ENCODE measurements at places on chromosomes 6 and 20. TPM values are rescaled to one million over a fixed set of nuclear protein-coding genes. Genes with fewer than 3 reads are reported as not detected.

DNA sequence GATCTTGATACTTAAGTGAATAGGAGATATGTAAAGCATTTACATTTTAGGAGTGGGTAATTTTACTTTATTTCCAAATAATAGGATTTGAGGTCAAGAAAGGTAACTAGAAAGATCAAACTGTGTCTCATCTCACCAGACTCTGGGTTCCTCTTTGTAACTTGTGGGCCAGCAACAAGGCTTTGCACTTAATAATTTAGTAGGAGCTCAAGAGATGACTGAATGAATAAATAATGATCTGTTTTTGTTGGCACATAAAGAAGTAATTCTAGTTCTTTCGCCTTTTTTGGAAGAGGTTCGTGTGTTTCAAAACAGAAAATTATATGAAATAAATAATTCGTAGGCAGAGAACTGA is 67.4 kb upstream of the FABP7 start:
- no peak for DNase-seq

Gene C4A
- total RNA-seq: 0.48 TPM

GRCh38 chr20:20821484-20822260 is 109.2 kb upstream of the RALGAPA2 start:
- DNase-seq: no peak

DNA sequence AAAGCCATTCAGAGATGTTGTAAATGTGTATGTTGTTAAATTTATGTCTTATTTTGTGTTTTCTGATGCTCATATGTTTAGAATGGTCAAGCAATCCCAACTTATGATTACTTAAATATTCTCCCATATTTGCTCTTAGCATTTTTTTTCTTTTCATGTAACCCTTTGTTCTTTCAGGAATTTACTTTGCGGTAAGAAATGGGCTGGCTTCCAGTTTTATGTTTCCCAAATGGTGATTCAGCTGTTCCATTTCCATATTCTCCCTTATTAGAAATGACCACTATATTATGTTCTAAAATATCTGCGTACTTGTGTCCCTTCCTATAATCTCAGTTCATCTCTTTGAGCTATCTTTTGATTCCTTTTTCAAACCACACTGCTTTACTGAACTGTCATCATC is 113.7 kb downstream of the CDH26 start:
- no peak for DNase-seq

DNA sequence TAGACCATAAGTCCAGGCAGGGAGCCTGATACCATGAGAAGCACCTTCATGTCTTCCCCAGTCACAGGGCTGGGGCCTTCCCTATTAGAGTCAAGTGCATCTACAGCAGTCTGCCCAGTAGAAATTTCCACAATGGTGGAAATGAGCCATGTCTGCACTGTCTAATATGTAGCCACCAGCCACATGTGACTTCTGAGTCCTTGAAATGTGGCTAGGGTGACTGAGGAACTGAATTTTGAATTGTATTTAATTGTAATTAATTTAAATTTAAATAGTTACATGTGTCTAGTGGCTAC is 300.2 kb downstream of the CLIC5 start:
- DNase-seq: no peak

DNA sequence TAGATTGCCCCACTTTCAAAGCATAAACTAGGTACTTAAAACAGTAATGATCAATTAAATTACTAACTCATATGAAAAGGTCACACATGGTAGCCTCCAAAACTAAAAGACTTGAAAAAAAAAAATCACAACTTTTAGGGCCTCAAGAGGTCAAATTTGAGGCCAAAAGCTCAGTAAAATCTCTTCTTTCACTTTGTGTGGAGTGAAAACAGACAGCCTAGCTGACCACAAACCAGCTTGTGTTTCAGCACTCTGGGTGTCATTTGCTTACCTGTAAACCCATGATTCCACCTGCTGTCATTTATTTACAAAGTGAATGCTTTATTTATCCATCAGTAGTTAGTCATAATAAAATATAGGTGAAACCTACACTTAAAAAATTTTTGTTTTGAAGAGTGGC is 34.0 kb downstream of the GNAS start:
- no peak for DNase-seq

Gene B3GAT2
- total RNA-seq: 1.9 TPM

Measured in H1 (cell line).